ENCODE measurements at places on chromosomes 5 and 9.

GRCh38 chr5:176985516-176985915 lies 21.1 kb downstream of the UIMC1 start:
- no peak for DNase-seq

DNA sequence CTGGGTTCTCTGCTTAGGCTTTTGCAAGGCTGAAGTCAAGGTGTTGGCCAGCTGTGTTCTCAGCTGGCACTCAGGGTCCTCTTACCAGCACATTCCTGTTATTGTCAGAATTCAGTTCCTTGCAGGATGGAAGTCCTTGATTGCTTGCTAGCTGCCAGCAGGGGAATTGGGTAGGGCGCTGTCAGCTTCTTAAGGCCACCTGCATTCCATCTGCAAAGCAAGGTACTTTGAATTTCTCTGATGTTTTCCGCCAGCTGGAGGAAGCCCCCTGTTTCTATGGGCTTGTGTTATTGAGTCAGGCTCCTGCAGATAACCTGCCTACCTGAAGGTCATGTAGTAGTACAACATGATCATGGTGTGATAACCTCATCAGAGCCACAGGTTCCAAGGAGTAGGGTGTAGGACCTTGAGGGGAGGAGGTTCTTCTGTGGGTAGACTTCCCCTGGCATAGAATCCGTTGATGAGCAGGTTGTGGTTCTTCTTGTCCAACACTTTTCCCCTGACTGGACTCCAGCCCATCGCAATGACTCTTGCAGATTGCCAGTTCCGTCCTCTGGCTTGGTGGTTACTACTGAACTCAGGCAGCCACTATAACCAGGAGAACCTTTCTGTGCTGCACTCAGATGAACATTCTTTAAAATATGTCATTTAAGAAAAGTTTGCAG lies 6.8 kb downstream of the TENT4A start:
- no peak for DNase-seq

DNA sequence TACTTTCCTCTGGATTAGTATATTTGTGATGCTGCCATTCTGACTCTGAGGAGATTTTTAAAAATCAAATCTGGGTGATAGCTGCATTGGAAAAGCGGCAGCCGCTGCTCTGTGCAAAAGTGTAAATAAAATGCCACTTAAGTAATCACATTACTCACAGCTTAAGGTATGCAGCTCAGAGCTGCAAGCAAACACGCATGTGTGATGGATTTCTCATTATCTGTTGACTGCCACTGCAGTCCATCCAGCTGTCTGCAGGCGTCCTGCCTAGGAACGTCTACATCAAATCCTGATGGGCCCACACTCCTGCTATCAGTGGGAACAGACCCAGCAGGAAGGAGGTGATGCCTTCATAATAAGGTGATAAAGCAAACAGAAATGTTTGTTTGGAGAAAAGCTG lies 216.9 kb downstream of the SPOCK1 start:
- DNase-seq: no peak

GRCh38 chr5:59749782-59750520 lies 143.6 kb downstream of the PDE4D start:
- no peak for DNase-seq

- no peak for DNase-seq
These were observed 7.4 kb downstream of the SMARCA2 start for GRCh38 chr9:2022560-2022959.

DNA sequence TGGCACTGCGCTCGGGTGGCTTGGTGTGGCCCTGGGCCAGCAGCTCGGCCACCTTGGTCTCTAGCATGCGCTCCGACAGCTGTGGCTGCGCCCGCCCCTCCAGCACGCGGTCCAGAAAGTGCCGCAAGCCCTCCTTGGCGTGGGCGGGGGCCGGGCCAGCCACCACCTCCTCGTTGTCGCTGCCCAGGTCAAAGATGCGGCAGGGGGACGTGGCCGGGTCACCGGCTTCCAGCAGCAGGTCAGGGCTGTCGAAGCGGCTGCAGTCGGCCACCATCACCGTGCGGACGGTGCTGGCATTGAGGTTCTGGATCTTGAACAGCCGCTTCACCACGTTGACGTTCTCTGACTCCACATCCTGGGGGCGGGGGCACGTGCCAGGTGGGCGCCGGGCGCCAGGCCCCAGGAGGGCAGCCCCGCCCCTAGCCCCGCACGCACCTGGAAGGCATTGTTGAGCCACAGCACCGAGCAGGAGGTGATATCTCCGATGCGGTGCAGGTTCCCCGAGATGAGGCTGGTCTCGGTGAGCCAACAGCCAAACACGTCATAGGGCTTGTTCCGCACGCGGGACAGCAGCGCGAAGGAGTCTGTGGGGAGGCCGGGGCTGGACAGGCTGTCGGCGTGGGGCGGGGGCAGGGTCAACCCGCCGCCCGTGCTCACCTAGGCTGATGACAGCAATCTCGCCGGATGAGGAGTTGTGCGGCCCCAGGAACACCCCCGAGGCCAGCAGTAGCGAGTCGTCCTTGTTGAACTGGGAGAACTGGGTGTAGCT lies 2.2 kb downstream of the FBXW5 start:
- no peak for DNase-seq

- no peak for DNase-seq
These were observed 178.5 kb downstream of the GDNF start for GRCh38 chr5:37661227-37661920.
